ENCODE measurements at places on chromosomes 2 and 18. TPM values are rescaled to one million over a fixed set of nuclear protein-coding genes. Genes with fewer than 3 reads are reported as not detected.
A peak's percentile ranks its signal among the peaks of the same experiment; 100 is the strongest.

DNA sequence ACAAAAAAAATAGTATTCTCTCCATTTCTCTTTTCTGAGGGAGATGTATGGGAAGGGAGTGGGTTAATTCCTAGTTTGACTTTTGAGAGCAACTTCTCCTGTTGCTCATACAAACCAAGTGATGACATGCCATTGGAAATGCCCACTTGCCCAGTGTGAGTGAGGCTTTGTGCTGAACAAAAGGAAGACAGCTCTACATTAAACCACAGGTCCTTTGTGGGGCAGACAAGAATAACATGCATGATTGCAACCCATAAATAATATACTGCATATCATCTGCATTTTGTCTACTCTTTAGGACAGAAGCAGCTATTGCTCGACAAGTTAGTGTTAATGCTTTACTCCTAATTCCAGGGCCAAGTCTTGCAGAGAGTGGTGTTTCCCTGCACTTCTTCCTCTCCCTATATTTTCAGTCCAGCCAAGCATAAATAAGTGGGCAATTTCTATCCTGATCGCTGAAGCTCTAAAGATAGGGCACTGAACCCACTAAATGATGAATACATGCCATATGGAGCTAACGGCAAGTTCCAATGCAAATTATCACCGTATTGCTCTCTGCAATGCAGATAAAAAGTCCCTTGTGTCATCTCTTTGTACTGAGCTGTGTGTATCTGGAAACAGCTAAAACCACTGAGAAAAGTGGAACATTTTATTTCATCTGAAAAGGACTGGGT lies 19.4 kb upstream of the EHBP1 start:
- peaks cover 19% of the 10 kb centered on the region for H3K4me1 ChIP-seq
- H3K36me3 ChIP-seq = no peaks in the 10 kb centered on the region
- DNase-seq = no peak

The COL4A4 gene
- 0.76 TPM for total RNA-seq

The PCARE gene
- total RNA-seq = not detected

The LHCGR gene
- not detected for total RNA-seq

GRCh38 chr2:181178823-181179412 lies 198.5 kb downstream of the UBE2E3 start:
- H3K27me3 ChIP-seq = no peaks in the 10 kb centered on the region
- no peak overlapping the region for H3K4me3 ChIP-seq
- H3K27ac ChIP-seq = no peak overlapping the region
- H3K4me1 ChIP-seq = no peaks in the 10 kb centered on the region
- H3K36me3 ChIP-seq = no peaks in the 10 kb centered on the region

The SERPINB10 gene
- not detected for total RNA-seq

- no peak overlapping the region for H3K27ac ChIP-seq
- DNase-seq = no peak
- no peaks in the 10 kb centered on the region for H3K36me3 ChIP-seq
These were observed 110.4 kb downstream of the CYP26B1 start for GRCh38 chr2:72037261-72037666.

The ALKAL2 gene
- not detected for total RNA-seq

The RAPH1 gene
- total RNA-seq = 144 TPM

The TGFA gene
- 17.3 TPM for total RNA-seq

The CCT7 gene
- 316 TPM for total RNA-seq

The ITGA4 gene
- total RNA-seq = 33.3 TPM

- no peak for DNase-seq
- H3K4me3 ChIP-seq = no peak overlapping the region
- no peaks in the 10 kb centered on the region for H3K36me3 ChIP-seq
These were observed 392.4 kb downstream of the TNS1 start for GRCh38 chr2:217610401-217610814.

GRCh38 chr18:66548747-66549146 lies 55.1 kb downstream of the CDH19 start:
- H3K27me3 ChIP-seq = no peaks in the 10 kb centered on the region
- H3K4me1 ChIP-seq = no peaks in the 10 kb centered on the region
- DNase-seq = no peak
- H3K27ac ChIP-seq = no peak overlapping the region

The ICOS gene
- total RNA-seq = not detected

DNA sequence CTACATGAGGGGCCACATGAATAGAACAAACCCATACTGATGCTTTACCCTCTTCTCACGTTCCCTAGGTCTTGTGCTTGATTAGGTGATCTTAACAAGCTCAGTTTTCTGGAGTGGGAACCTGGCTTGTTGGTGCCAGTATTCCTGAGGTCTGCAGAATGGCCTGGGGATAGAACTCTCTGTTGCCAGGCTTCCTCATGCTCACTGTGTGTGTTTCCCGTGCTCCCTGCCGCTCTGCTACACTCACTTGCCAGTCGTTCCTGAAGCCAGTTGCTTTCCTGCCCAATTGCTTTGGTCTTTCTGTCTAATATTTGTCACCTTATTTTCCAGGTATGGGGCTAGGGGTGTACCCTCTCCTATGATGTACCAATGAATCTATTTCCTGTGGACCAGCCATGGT lies 2111.5 kb upstream of the PIK3C3 start:
- no peaks in the 10 kb centered on the region for H3K27me3 ChIP-seq
- H3K27ac ChIP-seq = no peak overlapping the region
- no peak overlapping the region for H3K4me3 ChIP-seq

GRCh38 chr2:83817511-83817910 lies 641.6 kb downstream of the SUCLG1 start:
- H3K27ac ChIP-seq = no peak overlapping the region
- DNase-seq = peak; percentile 32
- H3K4me1 ChIP-seq = no peaks in the 10 kb centered on the region
- no peak overlapping the region for H3K4me3 ChIP-seq
- H3K36me3 ChIP-seq = no peaks in the 10 kb centered on the region

DNA sequence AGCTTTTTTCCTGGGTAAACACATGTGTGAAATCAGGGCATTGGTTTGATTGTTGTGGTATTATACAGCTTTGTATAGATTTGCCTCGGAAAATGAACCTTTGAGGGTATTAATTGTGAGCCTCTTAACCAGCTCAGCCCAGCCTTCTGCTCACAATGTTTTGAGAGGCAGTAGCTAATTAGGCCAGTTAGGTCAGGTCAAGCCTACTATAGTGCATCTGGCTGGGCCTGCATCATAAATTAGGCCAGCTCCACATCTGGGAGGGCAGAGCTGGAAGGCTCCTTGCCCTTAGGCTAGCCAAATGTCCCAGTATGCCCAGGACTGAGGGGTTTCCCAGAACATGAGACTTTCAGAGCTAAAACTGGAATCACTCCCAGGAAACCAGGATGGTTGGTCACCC lies 43.0 kb downstream of the LRATD1 start:
- H3K36me3 ChIP-seq = no peaks in the 10 kb centered on the region
- H3K27me3 ChIP-seq = no peaks in the 10 kb centered on the region
- no peaks in the 10 kb centered on the region for H3K4me1 ChIP-seq
- no peak overlapping the region for H3K27ac ChIP-seq
- no peak for DNase-seq
- H3K4me3 ChIP-seq = no peak overlapping the region

- no peaks in the 10 kb centered on the region for H3K4me1 ChIP-seq
- H3K27me3 ChIP-seq = no peaks in the 10 kb centered on the region
- no peaks in the 10 kb centered on the region for H3K36me3 ChIP-seq
- no peak for DNase-seq
- no peak overlapping the region for H3K27ac ChIP-seq
These were observed 19.3 kb upstream of the ALK start for GRCh38 chr2:29940706-29941105.

The MC2R gene
- total RNA-seq = not detected

The MATN3 gene
- 0.25 TPM for total RNA-seq

- no peak overlapping the region for H3K27ac ChIP-seq
- no peak overlapping the region for H3K4me3 ChIP-seq
- H3K36me3 ChIP-seq = no peaks in the 10 kb centered on the region
- peaks cover 10% of the 10 kb centered on the region for H3K4me1 ChIP-seq
- no peak for DNase-seq
These were observed 68.6 kb upstream of the SMIM21 start for GRCh38 chr18:75496151-75496550.

GRCh38 chr2:69299772-69300516 lies 87.1 kb downstream of the GFPT1 start:
- H3K4me3 ChIP-seq = no peak overlapping the region
- no peaks in the 10 kb centered on the region for H3K27me3 ChIP-seq
- H3K4me1 ChIP-seq = peaks cover 26% of the 10 kb centered on the region
- DNase-seq = no peak
- H3K27ac ChIP-seq = peak overlapping the region; percentile 96
- no peaks in the 10 kb centered on the region for H3K36me3 ChIP-seq

The MYOM1 gene
- 0.65 TPM for total RNA-seq

The CDK5R2 gene
- total RNA-seq = not detected

- H3K4me1 ChIP-seq = peaks cover 14% of the 10 kb centered on the region
- H3K27ac ChIP-seq = no peak overlapping the region
- H3K4me3 ChIP-seq = no peak overlapping the region
- peak; percentile 68 for DNase-seq
- no peaks in the 10 kb centered on the region for H3K27me3 ChIP-seq
These were observed 20.4 kb upstream of the BCL2 start for GRCh38 chr18:63339920-63340484.

The VWA3B gene
- not detected for total RNA-seq

GRCh38 chr2:70919672-70920366 lies 15.9 kb upstream of the ATP6V1B1 start:
- H3K36me3 ChIP-seq = no peaks in the 10 kb centered on the region
- no peak overlapping the region for H3K27ac ChIP-seq
- peak; percentile 83 for DNase-seq
- H3K27me3 ChIP-seq = no peaks in the 10 kb centered on the region
- H3K4me3 ChIP-seq = no peak overlapping the region

DNA sequence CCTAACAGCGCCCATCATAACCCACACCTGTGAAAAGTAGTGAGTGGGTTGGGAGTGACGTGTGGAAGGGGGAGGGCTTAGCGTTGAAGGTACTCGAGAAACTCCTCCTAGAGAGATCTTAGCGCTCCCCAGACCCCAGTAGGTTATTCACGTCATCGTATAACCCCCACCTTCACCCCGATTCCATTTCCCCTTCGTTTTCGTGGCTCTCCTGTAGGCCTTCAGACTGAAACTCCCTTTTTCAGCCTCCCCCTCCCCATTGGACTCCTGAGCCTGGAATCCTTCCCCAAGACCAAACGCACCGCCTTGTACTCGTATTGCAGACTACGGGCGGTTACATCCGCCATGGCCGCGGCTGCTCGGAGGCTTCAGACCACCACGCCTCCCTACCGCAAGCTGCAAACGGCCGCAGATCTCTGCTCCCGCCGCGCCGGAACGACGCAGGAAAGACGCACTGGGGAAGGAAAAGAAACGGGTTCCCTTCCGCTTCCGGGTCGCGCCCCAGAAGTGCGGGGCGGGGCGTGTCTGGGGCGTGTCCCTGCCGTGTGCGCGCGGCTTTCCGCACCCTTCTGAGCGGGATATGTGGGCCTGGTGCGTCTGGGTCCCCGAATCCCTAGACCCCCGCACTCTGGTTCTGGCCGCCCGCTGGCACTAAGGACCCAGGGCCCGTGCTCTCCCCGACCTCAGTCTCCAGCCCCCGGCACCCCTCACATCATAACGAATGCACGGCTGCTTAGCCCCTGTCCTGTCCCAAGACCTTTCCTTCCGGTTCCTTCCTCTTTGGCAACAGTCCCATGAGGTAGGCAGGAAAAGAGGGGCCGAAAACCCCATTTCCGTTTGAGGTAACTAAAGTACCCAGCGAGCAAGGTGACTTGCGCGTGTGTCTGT lies at the start of gene SNRNP200:
SNRNP200 (minus strand) TSS at position 456 of the 888 bp plus-strand sequence; CDS start at position 347, 109 bp downstream.
- H3K27me3 ChIP-seq = no peaks in the 10 kb centered on the region
- H3K4me3 ChIP-seq = peak within 1 kb of the TSS; percentile 97
- peak; percentile 94 for DNase-seq

GRCh38 chr2:10498525-10499274 lies 50.6 kb upstream of the ODC1 start:
- H3K36me3 ChIP-seq = no peaks in the 10 kb centered on the region
- H3K4me3 ChIP-seq = no peak overlapping the region
- peaks cover 9% of the 10 kb centered on the region for H3K4me1 ChIP-seq
- H3K27ac ChIP-seq = no peak overlapping the region
- no peak for DNase-seq

- no peak overlapping the region for H3K27ac ChIP-seq
- DNase-seq = no peak
- no peak overlapping the region for H3K4me3 ChIP-seq
- H3K36me3 ChIP-seq = no peaks in the 10 kb centered on the region
- no peaks in the 10 kb centered on the region for H3K27me3 ChIP-seq
These were observed 107.7 kb downstream of the SCG2 start for GRCh38 chr2:223494496-223494895.
